ENCODE measurements at places on chromosomes 11 and 22.

DNA sequence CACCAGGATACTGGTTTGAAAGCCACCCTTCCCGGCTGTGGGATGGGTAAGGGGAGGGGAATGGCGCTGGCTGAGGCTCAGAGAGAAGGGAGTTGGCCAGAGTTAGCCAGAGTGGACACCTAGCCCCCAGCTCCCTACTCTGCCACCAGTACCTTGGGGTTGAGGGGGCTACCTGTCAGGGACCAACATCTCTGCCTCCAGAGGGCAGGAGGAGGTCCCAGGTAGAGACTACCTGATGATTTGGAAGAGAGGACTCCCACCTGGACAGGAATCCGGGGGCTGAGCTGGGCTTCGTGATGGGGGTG, 3.7 kb downstream of the MYRF start:
- DNase-seq: no peak

DNA sequence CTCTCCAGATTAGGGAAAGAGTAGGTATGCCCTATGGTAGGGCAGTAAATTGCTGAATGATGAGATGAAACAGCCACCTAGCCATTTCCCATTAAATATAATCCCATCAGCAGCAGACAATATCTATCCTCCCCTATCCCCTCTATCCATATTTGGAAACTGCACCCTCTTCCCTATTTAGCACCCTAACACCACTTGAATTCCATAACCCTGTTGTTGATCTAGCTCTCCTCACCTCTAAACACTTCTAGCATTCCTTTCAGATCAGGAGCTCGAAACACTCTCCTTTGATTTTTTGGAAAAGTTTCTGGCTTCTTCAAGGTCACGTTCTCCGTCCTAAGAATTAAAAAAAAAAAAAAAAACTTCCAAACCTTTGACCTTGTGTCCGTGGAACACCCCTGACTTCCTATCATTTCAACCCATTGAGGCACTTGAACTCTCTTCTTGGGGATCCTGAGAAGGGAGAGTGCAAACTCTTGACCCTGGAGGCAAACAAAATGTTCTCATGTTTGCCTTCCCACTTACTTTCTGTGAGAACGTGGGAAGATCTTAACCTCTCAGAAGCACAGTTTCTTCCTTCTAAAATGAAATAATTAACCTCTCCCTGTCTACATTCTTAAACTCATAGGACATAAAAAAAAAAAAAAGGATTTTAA, 19.0 kb downstream of the TRIM5 start:
- DNase-seq: no peak

DNA sequence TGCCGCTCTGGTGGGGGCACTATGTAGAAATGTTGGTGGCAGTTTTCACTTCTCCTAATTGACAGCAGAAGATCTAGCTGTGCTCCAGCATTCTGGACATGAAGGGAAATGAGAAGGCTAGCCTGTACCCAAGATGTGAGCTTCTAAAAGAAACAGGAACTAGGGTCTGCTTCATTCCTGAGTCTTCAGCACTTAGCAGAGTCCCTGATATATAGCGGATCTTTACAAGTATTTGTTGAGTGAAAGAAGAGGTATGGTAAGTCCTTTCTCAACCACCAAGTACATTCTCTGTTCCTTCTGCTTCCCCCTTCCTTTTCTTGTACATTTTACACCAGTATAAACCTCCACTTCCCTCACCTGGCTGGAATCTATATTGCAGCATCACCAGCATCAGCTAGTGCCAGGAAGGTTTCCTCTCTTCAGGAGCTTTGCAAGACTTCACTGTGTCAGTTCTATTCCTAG, 408.3 kb upstream of the CADM1 start:
- no peak for DNase-seq

DNA sequence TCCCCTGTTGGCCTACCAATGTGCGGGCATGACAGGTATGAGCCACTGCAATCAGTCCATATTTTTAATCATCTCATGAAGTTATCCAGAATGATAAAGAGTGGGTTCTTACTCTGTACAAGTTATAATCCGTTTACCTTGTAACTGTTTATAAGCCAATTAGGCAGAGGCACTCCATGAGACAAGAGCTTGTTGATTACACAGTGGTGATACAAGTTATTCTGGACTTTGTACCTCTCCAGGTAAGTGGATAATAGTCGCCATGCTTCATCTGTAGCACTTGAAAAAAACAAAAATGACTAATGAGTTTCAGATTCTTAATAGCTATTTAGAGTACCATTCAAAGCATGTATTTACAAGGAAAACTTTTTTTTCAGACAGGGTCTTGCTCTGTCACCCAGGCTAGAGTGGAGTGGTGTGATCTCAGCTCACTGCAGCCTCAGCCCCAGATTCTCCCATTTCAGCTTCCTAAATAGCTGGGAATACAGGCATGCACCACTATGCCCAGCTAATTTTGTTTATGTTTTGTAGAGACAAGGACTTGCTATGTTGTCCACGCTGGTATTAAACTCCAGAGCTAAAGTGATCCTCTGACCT, 17.7 kb upstream of the FNBP4 start:
- DNase-seq: no peak

DNA sequence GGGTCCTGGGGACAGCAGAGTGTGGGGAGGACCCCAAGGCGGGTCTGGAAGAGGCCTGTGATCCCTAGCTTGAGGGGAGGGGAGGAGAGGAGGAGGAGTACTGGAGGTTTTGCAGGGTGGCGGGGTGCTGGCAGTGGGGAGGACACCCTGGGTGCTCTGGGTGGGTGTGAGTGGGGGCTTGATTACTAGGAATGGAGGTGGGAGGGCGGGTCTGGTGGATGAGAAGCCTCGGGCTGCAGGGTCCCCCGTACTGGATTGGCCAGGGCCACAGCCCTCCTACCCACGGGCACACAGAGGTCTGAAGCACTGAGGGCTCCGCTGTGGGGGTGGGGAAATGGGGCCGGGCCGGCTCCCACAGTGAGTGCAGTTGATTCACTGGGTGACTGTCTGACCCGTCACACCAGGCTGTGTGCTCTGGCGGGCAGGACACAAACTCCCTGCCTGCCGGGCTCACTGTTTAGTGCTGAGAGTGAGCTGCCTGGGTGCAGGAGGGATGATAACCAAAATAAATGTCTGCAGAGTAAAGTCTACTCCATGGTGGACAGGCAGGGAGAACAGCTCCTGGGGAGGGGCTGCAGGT, 114.2 kb downstream of the CACNA1I start:
- no peak for DNase-seq

DNA sequence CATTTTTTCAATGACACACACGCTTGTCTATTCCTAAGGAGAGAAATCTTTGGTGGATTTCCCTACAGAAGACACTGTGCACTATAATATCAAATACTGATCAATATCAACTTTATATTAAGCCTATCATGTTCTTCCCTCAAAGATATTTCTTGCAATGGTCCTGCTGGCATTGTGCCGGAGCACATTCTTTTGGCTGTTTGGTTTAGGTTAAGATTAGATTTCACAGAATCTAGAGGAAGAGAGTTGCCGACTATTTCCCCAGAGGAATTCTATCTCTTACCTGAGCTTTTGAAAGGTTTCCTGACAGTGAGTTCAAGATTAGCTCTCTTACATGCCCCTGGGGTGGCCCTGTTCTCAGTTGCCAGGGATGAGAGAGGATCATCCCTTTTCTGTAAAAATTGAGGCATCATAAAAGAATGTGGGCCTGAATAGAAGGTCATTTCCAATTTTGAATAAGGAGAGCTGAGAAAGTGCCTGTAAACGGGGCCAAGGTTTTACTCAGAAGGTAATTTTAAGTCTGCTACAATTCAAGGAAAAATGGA, 180.6 kb upstream of the ARHGAP20 start:
- DNase-seq: no peak

DNA sequence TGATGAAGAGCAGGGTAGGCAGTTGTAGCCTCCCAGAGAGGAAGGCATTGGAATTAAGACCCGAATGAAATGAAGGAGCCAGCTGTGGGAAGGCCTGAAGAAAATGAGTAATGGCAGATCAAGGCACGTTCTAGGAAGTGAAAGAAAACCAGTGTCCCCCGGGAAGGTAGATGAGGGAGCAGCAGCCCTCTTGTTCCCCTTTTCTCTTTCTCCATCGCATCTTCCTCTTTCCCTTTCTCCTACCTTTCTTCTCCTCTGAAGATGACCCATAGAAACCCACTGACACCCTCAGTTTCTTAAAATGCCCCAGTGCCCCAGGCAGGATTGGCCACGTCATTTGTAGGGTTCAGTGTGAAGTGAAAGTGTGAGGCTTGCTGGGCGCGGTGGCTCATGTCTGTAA, 172.6 kb upstream of the SEZ6L start:
- no peak for DNase-seq

GRCh38 chr11:26632691-26633159, 60.7 kb upstream of the MUC15 start:
- no peak for DNase-seq

GRCh38 chr11:128235426-128235825, 351.9 kb downstream of the ETS1 start:
- DNase-seq: no peak

DNA sequence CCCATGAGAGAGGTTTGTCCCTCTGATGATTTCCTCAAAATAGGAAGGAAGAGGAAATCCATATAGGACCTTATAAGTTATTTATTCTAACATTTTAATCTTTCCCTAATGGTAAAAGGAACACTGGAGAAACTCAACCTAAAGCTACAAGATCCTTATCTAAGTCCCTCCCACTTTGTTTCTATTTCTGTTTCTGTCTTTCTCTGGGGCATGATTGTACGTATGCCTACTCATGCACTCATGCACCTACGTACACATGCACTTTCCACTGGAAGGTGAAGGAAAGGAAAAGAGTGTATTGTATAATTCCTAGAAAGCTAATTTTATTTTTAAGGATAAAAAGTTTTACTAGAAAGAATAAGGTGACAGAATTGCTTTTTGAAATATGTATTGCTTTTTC, 125.0 kb downstream of the RAB38 start:
- no peak for DNase-seq

DNA sequence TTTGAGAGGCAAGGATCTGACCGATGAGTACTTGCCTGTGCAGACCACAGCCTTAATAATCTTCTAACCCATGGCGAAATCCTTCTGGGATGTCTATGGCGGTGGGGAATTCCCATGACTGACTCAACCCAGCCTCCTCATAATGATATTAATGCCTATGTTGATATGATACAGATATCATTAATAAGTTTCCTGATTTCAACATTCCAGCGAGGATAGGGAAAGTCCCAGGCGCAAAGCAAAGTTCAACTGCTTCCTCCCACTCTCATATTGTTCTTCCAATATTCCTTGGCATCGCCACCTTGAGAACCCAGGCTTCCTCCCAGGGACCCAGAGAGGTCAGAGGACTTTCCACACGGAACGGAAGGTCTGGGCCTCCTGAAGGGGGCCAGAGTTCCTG, 110.3 kb upstream of the TMEM45B start:
- DNase-seq: no peak

GRCh38 chr11:64681171-64681570, 41.8 kb downstream of the NRXN2 start:
- DNase-seq: no peak

DNA sequence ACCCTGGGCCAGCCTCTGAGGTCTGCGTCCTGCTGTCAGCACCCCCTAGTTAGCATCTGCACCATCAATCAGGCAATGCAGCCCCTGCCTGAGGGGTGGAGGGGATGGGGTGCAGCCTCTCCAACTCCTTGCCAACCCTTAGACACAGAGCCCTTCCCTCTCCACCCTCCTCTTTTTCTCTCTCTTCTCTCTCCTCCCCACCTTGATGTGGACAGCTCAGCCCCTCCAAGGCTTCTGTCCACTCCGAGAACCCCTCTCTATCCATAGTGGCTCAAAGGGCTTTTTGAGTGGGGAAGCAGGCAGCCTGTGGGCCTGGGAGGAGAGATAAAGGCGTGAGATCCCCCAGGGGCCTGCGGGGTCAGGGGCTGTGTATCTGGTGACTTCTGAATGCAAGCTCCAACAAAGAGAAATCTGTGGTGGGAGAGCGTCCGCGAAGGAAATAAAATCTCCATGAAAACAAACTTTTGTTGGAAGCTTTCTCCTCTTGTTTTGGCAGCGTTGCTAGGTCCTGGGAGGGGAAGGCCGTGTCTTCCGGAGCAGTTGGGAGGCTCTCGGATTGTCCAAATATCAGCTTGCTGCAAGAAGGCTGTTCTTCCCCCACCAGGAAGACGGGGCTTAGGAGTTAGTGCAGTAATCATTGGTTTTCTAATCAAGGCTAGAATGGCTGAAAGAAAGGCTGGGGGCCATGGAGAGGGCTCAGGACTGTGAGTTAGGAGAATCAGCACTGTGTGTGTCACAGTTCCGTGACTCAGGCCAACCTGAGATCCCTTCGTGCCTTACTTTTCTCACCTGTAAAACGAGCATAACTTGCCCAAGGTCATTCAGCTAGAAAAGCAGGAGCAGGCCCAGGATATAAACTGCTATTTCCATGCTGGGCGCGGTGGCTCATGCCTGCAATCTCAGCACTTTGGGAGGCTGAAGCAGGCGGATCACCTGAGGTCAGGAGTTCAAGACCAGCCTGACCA, 50.3 kb downstream of the PKNOX2 start:
- DNase-seq: peak; percentile 78

GRCh38 chr11:5929571-5930368, 12.3 kb upstream of the OR56A3 start:
- no peak for DNase-seq

DNA sequence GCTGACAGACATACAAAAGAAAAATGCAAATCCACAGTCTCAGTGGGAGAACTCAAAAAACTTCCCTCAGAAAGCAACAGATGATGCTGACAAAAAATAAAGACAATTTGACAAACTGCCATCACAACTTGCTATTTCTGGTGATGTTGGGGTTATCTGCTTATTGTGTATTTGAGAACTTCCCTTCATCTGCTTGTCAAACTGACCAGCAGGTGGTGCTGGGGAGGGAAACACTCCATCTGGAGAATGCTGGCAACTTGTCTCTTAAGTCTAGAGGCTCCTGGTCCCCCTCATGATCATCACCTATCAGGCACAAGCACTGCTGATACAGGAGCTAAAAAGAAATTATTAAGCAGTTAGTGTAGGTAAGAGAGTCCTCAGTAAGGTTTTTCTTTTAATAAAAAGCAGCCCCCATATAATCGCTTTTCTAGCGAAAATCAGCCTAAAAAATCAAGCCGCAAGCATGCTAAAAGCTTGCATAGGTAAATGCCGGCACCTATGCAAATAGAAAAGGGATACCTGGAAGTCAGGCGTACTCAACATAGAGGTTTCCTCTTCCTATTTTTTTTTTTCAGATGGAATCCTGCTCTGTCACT, 9.8 kb upstream of the FAM111B start:
- peak; percentile 74 for DNase-seq

- DNase-seq: no peak
Observed at GRCh38 chr11:4523666-4524065, 21.3 kb upstream of the OR52M1 start.
